ENCODE measurements at places on chromosomes 2 and 18. TPM values are rescaled to one million over a fixed set of nuclear protein-coding genes. Genes with fewer than 3 reads are reported as not detected.

The NABP1 gene
- 58.9 TPM for total RNA-seq

The GCKR gene
- not detected for total RNA-seq

The INHA gene
- not detected for total RNA-seq

The UBXN4 gene
- total RNA-seq: 58.2 TPM

The PRADC1 gene
- 13.1 TPM for total RNA-seq

The SPP2 gene
- total RNA-seq: not detected

The UGT1A5 gene
- total RNA-seq: not detected

The TUBB6 gene
- 282 TPM for total RNA-seq

The GCG gene
- not detected for total RNA-seq

The KLHL41 gene
- total RNA-seq: 4.5 TPM

The LCT gene
- not detected for total RNA-seq

The FSHR gene
- not detected for total RNA-seq

The SLC9A4 gene
- total RNA-seq: not detected

The KIF1A gene
- total RNA-seq: 0.33 TPM

The SLC40A1 gene
- total RNA-seq: 0.36 TPM

Measured in melanocyte of skin (primary cell).